ENCODE measurements at places on chromosomes 13 and 19.
A peak's percentile ranks its signal among the peaks of the same experiment; 100 is the strongest.

- no peak for DNase-seq
Measured at GRCh38 chr19:1125601-1126467, 22.0 kb downstream of the GPX4 start.

DNA sequence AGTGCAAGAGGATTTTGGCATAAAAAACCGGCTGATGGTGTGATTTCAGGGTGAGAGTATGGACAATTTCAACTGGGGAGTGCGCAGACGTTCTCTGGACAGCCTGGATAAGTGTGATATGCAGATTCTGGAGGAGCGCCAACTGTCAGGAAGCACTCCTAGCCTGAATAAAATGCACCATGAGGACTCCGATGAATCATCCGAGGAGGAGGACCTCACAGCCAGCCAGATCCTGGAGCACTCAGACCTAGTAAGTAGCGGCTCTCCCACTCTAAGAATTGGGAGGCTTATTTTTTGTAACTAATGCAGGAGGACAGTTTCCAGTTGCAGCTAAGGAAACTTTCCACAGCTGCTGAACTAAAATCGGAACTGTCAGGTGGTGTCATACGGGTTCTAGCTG lies 53.6 kb downstream of the ZAR1L start:
- no peak for DNase-seq

DNA sequence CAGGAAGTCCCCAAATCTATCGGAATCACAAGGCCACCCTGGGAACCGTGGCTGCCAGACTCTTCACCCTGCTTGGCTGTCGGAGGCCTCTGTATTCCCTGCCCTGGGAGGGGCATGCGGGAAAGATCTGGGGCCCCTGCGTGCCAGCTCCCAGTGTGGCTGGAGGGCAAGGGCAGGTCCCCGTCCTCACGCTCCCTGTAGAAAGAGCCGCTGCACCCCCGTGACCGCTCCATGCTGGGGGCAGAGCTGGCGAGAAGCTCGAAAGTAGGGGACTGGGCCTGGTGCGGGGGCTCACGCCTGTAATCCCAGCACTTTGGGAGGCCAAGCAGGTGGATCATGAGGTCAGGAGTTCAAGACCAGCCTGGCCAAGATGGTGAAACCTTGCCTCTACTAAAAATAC lies 208.4 kb upstream of the SOX1 start:
- DNase-seq: no peak

DNA sequence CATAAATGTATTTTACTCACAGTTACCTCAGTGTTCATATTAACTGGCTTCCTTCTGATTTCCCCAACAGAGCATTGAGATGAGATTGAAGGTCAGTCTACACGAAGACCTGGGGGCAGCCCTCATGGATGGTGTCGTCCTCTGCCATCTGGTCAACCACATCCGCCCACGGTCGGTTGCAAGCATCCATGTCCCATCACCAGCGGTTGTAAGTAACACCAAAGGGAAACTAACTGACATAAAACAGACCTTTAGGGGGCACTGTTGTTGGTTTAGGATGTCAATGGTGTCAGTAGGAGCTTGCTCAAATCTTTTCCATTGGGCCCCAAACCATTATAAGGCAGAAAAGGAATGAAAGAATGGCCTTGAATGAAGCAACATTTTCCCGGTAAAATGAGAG lies 68.2 kb downstream of the ESD start:
- DNase-seq: no peak

DNA sequence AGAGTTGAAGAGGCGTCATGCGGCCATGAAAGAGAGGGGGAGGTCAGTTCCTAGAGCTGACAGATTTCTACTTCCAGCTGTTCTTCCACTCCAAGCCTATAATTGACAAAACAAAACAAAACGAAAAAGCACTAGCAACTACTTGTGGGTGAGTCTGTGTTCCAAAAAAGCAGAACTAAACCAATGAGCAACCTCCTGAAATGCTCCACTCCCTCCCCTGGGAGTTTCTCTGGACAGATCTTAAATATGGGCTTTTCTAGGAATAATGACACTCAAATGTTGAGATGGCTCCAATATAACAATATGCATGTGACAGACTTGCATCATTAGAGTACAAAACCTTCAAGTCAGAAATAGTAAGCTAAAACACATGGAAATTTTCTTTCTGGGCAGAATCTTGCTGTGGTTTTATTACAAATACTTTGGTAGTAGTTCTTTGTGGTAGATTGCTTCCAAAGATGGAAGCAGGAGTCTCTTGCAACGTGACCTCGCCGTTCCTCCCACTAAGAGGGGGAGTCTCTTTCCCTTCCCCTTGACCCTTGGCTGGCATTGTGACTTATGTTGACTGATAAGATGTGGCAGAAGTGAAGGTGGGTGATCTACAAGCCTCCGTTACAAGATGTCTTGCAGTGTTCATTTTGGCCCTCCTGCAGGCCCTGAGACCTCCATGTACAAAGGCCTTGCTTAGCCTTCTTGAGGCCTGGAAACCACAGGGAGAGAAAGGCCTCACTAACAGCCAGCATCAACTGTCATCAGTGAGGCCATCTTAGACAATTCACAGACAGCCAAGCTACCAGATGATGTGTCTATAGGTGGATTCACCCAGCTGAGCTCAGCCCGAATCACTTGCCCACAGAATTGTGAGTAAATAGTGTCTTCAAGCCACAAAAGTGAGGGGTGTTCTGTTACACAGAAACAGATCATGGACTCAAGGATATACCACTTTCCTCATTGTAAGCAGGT lies 173.1 kb upstream of the RFC3 start:
- no peak for DNase-seq

DNA sequence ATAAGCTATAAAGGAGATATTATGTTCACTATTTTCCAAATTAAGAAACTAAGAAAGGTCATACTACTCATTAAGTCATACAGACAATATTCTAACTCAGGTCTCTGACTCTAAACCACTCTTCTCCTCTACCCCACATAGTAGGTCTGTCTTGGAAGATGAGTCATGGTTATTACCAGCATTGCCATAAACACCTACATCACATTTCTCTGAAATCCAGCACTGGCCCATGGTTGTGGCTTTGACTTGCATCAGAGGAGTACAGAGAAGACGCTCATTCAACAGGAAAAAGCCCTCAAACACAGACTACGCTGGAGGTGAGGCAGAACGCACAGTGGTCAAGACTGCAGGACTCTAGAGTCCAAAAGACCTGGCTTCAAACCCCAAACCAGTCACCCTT lies 476.8 kb downstream of the COG6 start:
- DNase-seq: no peak

GRCh38 chr19:16860118-16860517 lies 28.7 kb upstream of the F2RL3 start:
- no peak for DNase-seq

GRCh38 chr19:18322318-18322758 lies 538 bp downstream of the LSM4 start:
- no peak for DNase-seq

DNA sequence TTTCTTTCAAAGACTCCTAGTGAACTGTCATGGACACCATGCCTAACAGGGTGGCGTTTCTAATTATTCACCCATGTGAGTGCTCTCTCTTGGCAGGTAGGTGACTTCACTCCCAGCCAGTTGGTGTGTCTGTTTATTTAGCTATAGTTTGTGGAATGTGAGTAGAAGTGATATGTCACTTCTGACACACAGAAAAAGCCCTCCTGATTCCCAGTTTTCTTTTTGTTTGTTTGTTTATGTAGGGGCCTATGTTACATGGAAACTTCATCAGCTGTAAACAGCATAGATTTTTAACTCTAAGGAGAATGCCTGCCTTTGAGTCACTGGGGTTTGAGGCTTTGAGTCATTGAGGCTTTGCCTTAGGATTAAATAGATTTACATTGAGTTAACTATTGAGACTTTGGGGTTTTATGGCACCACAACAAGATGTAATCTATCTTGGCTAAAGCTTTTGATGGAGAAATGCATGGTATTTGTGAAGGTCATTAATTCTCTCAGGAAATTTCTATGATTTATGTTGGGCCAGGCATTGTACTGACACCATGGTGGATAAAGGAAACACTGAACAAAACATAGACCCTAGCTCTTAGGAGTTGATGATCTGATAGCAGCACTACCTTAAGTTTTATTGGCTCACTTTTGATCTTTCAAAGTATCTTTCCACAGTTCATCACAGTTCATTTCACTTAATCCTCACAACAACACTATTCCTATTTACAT lies 45.3 kb downstream of the UFM1 start:
- DNase-seq: no peak

GRCh38 chr13:103130146-103130545 lies 63.9 kb upstream of the SLC10A2 start:
- no peak for DNase-seq

DNA sequence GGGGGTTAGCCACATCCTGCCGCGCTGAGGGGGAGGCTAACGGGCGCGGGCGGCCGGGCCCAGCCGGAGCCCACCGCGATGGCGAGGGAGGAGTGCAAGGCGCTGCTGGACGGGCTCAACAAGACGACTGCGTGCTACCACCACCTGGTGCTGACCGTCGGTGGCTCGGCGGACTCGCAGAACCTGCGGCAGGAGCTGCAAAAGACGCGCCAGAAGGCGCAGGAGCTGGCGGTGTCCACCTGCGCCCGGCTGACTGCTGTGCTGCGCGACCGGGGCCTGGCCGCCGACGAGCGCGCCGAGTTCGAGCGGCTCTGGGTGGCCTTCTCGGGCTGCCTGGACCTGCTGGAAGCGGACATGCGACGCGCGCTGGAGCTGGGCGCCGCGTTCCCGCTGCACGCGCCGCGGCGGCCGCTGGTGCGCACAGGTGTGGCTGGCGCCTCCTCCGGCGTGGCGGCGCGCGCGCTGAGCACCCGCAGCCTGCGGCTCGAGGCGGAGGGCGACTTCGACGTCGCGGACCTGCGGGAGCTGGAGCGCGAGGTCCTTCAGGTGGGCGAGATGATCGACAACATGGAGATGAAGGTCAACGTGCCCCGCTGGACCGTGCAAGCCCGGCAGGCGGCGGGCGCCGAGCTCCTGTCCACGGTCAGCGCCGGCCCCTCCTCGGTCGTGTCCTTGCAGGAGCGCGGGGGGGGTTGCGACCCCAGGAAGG lies 692 bp downstream of the RGS9BP start:
- no peak for DNase-seq

GRCh38 chr19:30666301-30666803 lies 294.2 kb downstream of the ZNF536 start:
- peak; percentile 59 for DNase-seq

- no peak for DNase-seq
Measured at GRCh38 chr19:7018828-7019227, 2.4 kb downstream of the MBD3L2B start.
